ENCODE measurements at places on chromosomes 5 and 9.

GRCh38 chr5:74603376-74603775, 37.2 kb downstream of the ENC1 start:
- DNase-seq, result no peak

DNA sequence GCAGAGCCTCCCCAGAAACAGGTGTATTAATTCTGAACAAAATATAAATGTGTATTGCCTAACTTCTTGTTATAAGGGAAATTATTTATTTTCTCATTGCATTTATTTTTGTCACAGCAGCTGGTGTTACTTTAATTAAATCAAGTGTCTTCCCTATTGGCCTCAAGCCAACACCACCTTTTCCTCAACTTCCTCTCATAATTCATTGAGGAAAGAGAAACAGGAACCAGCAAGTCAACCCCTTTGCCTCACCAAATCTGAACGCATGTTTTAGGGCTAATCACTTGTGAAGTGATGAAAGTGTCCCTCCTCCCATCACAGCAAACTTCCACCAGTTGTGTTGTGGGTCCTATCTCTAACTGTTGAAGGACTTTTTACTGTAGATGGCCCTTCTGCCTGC, 73.1 kb downstream of the DIRAS2 start:
- DNase-seq, result peak; percentile 9

GRCh38 chr9:69573651-69574050, 98.5 kb downstream of the APBA1 start:
- DNase-seq, result no peak

- DNase-seq, result no peak
Measured at GRCh38 chr5:6737043-6737941, 24.1 kb downstream of the TENT4A start.

GRCh38 chr5:143619040-143619439, 192.9 kb upstream of the HMHB1 start:
- DNase-seq, result no peak

GRCh38 chr9:124771867-124772679, 962 bp upstream of the NR6A1 start:
- peak; percentile 63 for DNase-seq

DNA sequence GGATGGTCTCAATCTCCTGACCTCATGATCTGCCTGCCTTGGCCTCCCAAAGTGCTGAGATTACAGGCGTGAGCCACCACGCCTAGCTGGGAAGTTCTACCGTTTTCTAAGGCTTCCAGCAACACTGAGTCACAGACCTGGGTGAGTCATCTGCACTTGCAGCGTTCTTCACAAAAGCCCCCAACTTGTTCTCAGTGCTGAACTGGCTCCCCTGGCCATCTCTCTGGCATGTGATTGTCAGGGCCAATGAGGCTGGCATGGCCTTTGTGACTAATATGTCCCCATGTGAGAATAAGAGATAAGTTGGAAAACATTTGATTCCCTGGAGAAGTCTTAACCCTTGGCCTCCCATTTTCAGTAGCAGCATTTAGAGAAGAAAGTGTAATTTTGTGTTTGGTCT, 124.4 kb downstream of the WDR41 start:
- DNase-seq, result no peak

DNA sequence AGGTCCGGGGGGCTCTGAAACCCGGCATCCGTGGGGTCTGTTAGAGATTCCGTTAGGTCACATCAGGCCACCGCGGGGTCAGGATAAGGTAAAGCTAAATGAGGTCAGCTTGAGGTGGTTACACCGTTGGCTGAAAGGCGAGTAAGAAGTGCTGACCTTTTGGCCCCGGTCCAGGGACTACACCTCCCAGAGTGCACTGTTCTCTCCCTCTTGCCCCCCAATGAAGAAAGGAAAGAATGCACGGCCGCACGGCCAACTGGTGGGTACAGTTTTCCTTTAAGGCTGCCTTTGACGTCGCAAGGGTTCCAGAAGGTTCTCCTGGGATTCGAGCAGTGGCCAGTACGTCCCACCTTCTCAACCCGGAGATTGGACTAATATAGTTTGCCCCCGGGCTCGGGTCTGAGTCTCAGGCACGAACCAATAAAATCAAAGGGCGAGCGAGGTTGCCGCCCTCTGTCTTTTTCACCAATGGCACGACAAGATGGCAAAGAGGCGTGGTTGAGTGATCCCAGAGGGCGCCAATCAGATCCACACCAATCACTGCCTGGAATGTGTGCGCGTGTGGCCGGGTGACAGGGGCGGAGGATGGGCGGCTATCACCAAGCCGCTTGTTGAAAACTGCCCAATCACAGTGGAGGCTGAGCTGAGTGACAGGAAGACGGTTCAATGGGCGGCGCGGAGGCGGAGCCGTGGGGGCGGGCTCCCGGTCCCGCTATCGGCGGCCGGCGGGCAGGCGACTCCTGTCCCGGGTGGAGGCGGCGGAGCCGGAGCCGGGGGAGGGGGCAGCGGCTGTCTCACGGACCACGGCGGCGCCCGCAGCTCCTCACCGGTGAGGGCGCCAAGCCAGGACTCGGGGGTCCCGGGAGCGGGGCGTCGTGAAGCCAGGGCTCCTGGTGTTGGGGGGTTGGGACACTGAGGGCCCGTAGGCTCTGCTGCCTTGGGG, at the start of gene DNAJB5:
DNAJB5 (plus strand) TSS at position 743 of the 943 bp plus-strand sequence. CDS start 886 bp downstream, outside the sequence.
- DNase-seq, result peak; percentile 99

DNA sequence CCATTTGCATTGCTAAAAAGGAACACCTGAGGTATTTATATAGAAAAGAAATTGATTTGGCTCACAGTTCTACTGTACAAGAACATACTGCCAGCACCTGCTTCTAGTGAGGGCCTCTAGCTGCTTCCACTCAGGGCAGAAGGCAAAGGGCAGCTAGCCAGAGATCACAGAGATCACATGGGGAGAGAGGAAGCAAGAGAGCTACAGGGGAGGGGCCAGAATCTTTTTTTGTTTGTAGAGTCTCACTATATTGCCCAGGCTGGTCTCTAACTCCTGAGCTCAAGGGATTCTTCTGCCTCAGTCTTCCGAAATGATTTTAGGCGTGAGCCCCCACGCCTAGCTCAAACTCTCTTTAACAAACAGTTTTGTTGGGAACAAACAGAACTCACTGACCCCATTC, 6.1 kb downstream of the SLCO4C1 start:
- DNase-seq, result no peak

GRCh38 chr9:133659516-133659915, 23.4 kb downstream of the DBH start:
- DNase-seq, result no peak

DNA sequence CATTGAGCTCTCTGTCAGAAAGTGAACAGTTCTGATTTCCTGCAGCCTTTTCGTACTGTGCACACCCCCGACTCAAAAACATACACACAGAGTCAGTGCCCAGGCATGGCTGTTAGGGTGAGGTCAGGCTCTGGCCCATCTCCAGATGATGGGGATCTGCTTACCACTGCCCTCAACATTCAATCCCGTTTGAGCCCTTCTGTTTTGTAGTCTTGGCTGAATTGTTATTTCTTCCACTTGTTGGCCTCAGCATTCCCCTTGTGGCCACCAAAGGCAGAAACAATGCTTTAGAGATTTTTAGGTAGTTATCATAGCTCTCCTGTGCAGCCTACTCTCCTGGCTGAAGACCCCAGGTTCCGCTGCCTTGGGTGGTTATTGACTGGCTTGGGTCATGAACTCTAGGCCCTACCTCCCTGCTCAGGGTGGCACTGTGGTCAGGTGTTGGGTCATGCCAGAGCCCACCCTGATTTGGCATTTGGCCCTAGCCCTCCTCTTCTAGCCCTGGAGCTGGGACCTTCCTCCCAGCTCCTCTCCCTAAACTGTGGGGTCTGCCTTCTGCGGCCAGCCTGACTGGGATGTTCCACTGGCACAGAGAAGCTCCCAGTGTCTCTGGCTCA, 7.8 kb upstream of the MYOZ3 start:
- no peak for DNase-seq

DNA sequence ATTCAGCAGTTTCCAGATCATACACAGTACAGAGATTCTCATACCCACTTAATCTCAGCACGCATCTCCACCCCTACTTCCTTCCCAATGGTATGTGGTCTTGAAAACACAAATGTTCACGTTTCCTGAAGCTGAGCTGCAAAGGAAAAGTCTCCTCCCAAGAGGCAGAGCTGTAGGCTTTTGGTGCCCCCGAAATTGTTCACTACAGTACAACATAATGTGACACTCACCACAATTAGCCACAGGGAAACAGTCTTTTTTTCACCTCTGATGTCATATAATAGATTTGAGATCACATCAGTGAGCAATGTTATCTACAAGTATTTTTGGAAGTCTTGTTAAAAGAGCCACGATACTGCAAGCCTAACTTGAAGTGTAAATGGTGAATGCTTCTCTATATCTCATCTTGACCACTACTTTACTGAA, 40.2 kb downstream of the NFIB start:
- DNase-seq, result no peak

DNA sequence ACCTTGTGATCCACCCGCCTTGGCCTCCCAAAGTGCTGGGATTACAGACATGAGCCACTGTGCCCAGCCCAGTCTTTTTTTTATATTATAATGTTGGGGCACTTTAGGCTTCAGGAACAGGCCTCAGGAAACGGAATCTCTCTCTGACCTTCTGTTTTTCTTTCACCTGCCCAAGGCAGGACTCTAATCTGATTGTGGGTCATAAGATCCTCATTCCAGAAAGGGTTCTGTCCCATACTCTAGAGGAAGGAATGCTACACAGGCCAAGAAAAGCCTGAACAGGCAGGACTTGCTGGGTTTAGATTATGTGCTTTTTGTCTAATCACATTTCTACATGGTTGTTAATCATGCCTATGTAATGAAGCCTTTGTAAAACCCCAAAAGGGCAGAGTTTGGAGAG, 1.8 kb upstream of the CCL28 start:
- DNase-seq, result no peak

DNA sequence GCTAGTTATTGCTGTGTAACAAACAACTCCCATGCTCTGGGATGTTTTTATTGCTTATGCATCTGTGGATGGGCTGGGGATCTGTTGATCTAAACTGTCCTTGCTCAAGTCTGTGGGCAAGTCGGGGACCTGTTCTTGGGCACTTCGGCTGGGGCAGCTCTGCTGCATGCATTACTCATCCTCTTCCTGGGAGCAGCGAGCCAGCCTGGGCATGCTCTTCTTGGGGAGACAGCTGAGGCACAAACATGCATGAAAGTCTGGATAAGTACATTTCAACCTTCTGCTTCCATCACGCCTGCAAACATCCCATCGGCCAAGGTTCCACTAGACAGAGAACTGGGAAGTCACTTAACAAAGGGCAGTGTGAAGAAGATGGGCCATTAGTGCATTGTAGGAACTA, 66.3 kb downstream of the ANKRD33B start:
- DNase-seq, result no peak

DNA sequence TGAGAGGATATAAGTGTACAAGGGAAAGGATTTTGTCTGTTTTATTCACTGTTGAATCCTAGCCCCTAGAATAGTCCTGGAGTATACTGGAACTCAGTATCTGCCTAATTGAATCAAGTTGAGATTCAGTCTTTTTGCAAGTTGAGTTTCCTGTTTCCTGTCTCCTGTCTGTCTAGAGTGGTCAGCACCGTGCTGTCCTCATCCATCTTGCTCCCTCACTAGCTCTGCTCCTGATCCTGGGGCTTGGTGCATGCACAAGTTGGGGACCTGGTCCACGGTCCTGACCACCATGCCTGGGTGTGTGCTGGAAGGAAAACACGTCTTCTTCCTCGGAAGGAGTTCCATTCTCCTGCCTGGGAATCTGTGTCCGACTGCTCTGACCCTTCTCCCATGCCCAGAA, 3.2 kb downstream of the IL5 start:
- DNase-seq, result no peak

- DNase-seq, result no peak
Measured at GRCh38 chr9:108603141-108603540, 252.6 kb downstream of the ACTL7B start.

GRCh38 chr5:114176356-114176755, 185.5 kb upstream of the KCNN2 start:
- no peak for DNase-seq

- DNase-seq, result peak; percentile 69
Measured at GRCh38 chr5:134554319-134555222, 29.1 kb downstream of the JADE2 start.

- DNase-seq, result peak; percentile 21
Measured at GRCh38 chr5:123422433-123423277, 548 bp downstream of the CEP120 start.

DNA sequence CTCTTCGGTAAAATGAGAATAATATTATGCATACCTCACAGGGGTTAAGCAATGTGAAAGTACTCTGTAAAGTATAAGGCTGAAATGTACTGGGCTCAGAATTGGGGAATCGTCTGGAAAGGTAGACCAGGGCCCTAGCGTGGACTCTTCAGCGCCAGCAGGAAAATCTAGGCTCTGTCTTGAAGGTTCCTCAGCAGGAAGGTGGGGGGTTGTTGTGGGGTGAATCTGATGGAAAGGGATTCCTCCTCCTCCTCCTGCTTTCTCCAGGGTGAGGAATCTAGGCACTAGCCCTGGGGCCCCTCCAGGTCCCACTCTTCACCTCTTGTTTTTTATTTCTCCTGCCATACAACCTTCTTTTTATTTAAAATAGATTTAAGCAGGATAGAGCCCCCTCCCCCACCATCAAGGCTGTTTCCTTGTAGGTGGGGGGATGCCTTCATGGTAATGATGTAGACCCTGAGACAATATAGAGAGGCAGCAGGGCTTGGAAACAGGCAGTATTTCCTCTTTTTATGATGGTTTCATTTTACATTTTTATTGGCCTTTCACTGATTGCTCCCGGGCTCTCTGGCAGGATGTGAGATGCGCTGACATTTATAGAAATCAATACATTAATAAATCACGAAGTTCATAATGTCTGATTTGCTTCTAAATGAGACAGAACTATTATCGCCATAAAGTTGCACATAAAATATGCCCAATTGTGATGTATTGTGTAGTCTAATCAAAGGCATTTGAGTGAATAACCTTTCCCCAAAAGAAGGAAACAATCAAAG, 78.9 kb upstream of the GABRP start:
- no peak for DNase-seq

- DNase-seq, result no peak
Measured at GRCh38 chr5:132298298-132299212, 4.4 kb downstream of the SLC22A4 start.

- peak; percentile 38 for DNase-seq
Measured at GRCh38 chr9:2621722-2622460, at the start of gene VLDLR. Gene VLDLR, plus strand, starts transcription at chr9:2621787. Its CDS starts 403 bp downstream, at chr9:2622190.

- DNase-seq, result no peak
Measured at GRCh38 chr5:176732736-176733405, 77.5 kb upstream of the UNC5A start.

- no peak for DNase-seq
Measured at GRCh38 chr5:132070460-132071337, 2.9 kb upstream of the CSF2 start.

DNA sequence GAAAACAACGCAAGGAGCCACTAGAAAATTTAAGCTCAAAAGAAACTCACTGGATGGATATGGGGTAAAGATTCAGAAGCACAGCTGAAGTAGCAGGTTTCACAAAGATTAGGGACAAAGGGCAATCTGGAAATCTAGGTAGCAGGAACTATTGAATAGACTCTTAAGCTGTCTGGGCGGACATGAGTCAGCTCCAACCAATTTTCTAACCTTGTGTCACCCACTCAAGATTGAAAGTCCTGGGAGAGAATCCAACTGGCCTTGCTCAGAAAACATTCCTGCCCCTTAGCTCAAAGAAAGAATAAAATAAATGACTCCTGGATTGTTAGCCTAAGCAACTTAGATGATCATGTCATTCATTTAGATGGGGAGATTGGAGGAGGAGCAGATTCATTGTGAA, 69.2 kb downstream of the STK32A start:
- DNase-seq, result no peak

- no peak for DNase-seq
Measured at GRCh38 chr5:168176251-168176650, 115.2 kb upstream of the WWC1 start.

Data from germinal center (tissue), 1 donor.